ENCODE measurements at places on chromosomes 4 and X.

DNA sequence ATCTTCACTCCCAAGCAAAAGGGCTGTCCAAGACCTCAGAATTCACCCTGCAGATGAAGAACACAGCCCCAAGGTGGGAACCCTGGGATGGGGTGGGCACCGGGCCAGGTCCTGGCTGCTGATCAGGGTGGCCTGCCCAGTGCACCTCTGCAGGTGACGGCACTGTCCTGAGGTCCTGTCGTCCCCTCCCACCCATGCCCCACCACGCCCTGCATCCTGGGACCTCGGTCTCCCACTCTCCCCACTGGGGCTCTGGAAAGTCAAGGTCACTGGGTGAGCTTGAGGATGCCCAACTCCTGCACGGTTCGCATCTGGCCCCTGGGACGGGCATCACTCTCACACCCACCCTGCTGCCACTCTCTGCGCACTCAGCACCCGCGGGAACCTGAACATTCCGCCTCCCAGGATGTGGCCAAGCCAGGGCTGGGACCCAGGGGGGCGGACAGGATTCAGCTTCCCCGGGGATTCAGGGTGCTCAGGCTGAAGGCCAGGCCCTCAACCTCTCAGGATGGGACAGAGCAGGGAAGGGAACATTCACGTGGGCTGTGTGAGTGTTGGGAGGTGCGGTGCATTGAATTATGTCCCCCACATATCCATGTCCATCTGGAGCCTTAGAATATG is 115.9 kb downstream of the CPZ start:
- no peak for DNase-seq

GRCh38 chrX:138504273-138504672 is 207.2 kb downstream of the FGF13 start:
- DNase-seq: no peak

DNA sequence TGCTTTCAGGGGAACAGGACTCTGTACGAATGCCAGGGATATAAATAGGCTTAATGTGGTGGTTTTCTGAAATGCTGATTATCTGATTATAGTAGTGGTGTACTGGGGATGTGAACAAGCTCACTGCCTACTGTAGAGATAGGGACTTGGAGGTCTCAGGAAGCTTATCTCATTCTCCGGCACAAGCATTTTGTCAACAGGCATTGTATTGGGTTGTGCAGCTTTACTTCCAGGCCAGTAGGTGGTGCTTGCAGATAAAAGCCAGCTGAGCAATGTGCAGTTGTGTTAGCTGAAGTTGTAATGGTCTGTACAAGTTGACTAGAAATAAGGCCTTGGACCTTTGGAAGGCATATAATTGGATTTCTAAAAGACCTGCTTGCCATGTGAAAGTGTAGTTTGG is 49.5 kb upstream of the TMLHE start:
- peak; percentile 30 for DNase-seq

DNA sequence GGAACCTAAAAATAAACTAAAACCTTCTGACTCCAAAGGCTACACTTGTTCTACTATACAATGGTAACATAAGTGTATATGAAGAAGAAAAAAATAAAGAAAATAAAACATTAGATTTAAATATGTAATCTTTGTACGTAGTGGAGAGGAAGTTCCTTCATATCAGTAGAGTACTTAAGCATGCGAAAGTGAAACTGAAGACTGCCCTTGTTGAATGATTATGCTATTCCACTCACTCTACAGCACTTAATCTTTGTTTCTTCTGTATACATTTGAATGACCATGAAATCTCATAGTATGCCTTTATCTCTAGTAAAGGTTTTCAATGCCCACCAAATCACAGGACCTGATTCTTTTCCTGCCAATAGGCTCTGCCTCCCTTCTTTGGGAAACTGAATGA is 78.9 kb downstream of the NDST3 start:
- no peak for DNase-seq

- DNase-seq: no peak
These were observed 316.8 kb downstream of the HS3ST1 start for GRCh38 chr4:11111876-11112275.

DNA sequence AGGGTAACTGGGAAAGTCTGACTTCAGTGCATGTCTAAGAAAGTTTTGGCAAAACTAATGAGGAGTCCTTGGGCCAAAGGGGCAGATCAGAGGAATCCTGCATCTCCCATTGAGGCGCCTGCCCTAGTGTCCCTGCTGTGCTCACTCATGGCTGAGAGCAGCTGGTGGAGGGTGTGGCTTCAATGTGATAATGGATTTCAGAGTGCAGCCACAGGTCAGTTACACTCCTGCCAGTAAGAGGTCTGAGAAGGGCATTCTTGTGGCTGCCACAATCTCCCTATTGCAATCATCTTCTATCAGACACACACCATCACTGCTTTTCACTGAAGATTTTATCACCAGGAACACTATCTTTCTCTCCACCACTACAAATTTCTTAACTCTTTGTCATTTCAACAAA is 457.1 kb downstream of the MID1IP1 start:
- no peak for DNase-seq
